Lung (tissue), 17 donors: ENCODE measurements at places on chromosomes 1 and 21. TPM values are rescaled to one million over a fixed set of nuclear protein-coding genes. Genes with fewer than 3 reads are reported as not detected.

The UBIAD1 gene
- 17.9 TPM for total RNA-seq

The DIRAS3 gene
- total RNA-seq, result 0.77 TPM

The NBPF4 gene
- not detected for total RNA-seq

The OR6K3 gene
- total RNA-seq, result 0.09 TPM

The UTS2 gene
- total RNA-seq, result not detected

The PTGER3 gene
- 1.8 TPM for total RNA-seq

The FCRL2 gene
- total RNA-seq, result 2.3 TPM

The IFI6 gene
- 36.0 TPM for total RNA-seq

GRCh38 chr1:217133958-217134856, 411.0 kb upstream of the ESRRG start:
- DNase-seq, result peak; percentile 57

GRCh38 chr1:32208891-32209328, at the start of gene DCDC2B:
Gene DCDC2B (plus strand): TSS chr1:32209089. CDS start chr1:32209094, 5 bp downstream.
- peak; percentile 64 for DNase-seq

- DNase-seq, result peak; percentile 51
Observed at GRCh38 chr1:29123053-29123886, 433 bp downstream of the TMEM200B start.

DNA sequence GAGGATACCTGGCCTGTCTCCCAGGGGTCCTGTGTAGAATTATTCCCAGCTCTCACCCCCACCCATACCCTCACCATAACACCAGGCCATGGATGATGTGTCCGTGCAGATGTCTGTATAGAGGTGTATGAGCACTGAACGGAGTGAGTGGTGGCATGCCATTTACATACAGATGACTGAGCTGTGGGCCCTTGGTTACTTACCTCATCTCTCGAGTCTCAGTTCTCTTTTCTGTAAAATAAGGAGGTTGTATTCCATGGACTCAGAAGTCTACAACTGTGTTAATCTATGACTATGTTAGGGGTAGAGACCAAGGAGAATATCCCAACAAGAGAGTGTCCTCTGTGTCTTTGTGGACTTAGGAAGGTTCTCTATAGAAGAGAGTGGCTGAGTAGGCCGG, 65.6 kb upstream of the CD1D start:
- DNase-seq, result no peak

- no peak for DNase-seq
Observed at GRCh38 chr1:66367369-66367768, 166.6 kb upstream of the SGIP1 start.

GRCh38 chr1:8347635-8348034, 29.7 kb downstream of the SLC45A1 start:
- DNase-seq, result no peak

DNA sequence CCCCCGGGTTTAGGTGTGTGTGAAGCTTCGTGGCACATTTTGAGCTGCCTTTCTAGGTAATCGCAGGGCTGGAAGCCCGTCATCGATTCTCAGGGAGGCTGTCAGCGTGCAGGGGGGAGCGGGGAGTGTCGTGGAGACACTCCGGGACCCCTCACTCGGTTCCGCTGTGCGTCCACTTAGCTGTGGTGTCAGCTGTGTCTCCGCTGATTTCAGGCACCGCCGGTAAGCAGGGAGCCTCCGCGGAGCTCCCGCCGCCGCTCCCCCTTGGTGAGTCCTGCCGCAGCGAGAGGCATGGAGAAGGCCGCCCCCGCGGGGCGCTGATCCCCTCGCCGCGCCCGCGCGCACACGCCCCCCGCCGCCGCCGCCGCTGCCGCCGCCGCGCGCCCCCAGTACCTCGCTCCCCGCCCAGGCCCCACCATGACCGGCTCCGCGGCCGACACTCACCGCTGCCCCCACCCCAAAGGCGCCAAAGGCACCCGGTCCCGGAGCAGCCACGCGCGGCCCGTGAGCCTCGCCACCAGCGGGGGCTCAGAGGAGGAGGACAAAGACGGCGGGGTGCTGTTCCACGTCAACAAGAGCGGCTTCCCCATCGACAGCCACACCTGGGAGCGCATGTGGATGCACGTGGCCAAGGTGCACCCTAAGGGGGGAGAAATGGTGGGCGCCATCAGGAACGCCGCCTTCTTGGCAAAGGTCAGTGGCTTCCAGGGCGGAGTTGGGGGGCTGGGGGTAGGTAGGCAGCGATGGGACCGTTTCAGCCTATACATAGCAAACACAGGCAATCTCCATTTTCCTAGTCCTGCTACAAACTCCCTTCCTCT, 995 bp downstream of the VASH2 start:
- peak; percentile 33 for DNase-seq

GRCh38 chr1:230824919-230825721, 43.2 kb downstream of the C1orf198 start:
- peak; percentile 41 for DNase-seq

DNA sequence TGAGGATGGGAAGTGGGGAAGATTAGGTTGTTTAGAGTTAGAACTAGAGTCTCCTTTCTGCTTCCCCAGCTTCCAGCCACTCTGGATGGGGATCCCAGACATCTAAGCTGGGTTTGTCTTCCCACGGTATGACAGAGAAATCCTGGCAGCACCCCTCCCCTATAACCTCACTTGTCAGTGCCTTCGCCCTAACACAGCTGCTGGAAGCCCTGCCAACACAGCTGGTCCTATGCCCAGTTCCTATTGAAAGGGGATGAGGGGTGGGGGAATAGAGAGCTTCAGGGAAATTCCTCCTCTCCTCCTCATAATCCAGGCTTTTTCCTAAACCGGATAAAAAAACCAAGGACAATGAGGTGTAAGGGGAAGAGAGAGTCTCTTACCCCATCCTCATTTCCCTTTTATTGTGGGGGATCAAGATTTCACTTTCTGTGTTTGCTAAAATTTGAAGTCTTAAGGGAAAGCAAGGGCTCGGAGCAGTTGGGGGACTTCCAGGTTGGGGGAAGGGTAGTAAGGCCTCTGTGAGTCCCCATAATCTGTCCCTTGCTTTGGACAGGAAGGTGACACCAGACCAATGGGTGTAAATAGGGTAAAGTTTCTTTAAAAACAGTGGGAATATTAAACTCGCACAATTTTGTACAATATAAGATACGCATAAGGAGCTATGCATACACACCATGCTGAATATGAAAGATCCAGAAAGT, 590 bp downstream of the TMOD4 start:
- peak; percentile 46 for DNase-seq

- DNase-seq, result no peak
Observed at GRCh38 chr1:2906620-2907019, 105.1 kb upstream of the TTC34 start.

GRCh38 chr1:185929776-185930175, 195.6 kb downstream of the HMCN1 start:
- no peak for DNase-seq

DNA sequence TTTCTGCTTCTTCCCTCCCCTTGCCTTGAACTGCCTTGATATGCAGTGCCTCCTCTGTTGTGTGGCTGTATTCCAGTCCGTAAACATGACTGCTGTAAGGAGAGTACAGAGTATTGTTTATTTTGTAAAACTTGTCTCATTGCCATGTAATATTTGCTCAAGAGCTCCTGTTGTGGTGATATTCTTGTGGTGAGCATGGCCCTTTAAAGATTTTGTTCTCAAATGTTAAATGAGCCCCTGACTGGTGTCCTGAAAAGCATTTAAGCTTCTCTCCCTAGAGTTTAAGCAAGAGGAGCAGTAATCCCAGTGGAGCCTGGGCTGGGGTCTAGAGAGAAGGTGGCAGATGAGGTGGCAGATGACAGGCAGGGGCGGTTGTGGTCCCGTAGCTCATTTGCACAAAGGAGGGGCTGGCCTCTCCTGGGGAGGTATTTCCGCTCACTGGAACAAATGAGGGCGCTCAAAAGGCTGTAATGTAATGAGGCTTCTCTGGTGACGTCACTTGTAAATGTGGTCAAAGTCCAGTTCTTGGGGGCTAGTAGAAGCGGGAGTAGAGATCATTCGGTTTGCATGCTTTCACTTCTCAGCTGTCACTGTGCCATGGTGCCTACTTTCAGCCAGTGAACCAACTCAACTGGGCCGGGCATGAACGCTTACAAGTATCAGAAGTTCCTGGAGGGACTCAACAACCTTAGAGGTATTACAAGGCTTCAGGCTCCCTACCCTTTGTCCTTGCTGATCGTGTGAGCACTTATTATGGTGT, 46.0 kb upstream of the MACF1 start:
- DNase-seq, result peak; percentile 97

DNA sequence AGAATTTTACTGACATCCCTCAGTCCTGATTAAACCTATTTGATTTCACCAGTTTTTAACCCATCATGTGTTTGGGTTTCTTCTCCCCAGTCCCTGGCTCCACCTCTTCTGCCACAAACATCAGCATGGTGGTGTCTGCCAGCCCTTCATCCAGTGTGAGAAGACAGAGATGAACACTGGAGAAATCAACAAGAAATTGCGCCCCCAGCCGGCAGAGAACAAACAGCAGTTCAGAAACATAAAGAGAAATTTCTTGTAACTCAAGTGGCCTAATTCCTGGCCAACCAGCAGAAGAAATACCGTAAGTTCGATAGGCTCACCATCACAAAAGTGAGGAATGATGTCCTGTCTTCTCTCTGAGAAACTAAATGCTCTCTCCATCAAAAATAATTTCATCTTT, 18.3 kb downstream of the S100A11 start:
- no peak for DNase-seq

DNA sequence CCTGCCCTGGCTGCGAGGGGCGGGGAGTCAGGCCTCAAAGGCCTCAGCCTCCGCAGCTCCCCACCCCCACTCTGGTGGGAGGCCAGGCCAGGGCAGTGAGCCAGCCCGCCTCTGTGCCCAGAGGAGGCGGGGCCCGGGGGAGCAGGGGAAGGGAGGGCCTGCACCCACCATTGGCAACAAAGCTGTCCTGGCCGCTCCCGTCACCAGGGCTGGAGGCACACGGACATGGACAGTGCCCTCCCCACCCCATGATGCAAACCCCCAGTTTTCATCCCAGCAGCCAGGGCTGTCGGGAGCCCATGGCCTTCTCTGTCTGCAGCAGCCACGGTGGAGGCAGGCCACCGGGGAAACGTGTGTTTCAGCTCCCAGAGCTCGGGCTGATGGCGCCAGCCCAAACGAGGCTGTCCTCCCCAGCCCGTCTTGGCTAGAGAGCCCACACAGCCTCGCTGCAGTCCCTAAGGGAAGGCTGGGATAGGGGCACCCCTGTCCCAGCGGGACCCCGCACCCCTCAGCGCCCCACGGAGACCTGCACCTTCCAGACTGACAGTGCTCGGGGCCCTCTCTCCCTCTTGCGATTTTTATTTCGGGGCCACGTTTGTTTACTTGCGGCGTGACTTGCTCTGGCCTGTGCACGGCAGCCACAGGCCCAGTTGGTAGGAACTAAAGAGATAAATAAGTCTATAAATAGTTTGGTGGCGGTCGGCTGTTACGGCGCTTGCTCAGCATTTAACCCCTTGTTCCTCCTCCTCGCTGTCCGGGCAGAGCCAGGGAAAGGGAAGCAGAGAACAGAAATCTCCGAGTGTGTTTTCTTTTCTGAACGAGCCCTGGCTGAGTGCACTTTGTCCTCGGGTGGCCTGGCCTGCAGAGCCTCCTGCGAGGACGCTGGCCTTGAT, 101.8 kb downstream of the PRDM16 start:
- peak; percentile 95 for DNase-seq

GRCh38 chr1:182568647-182569284, 20.3 kb downstream of the RNASEL start:
- no peak for DNase-seq

DNA sequence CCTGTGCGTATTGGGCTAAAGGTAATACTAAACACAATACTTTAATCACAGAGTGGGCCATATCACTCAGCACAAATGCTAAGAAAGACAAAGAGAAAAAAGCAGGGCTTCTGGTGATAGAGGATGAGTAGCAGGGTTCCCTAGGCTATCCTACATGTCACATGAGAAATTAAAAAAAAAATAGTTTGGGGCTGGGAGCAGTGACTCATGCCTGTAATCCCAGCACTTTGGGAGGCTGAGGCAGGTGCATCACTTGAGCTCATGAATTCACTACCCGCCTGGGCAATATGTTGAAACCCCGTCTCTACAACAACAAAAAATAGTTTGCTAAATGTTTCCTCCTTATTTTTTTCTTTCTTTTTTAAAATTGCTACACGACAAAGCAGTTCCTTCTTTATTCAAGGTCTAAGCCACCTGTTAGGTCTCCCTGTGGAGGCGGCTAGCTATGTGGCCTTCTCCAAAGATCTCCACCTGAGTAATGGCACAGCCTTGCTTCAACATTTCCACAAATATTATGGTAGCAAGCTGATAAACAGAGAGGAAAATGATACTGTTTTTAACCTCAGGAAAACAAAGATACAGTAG, 1.5 kb downstream of the ENSA start:
- no peak for DNase-seq

DNA sequence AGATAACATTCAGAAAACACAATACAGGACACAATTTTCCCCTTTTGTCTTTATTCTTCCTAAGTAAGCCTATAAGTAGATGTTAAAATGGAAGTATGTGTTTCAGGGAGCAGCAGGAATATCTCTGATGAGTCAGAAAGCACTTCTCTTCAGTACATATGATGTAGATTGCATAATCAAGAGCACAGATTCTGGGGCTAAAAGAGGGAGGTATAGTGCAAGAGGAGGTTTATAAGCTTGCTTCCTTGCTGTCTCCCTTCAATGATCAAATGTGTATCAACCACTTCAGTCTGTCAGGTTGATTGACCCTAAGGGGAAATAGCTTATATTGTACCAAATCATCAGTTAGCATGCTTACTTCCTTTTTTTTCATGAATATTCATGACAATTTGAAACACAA, 822.8 kb downstream of the BRINP3 start:
- no peak for DNase-seq

GRCh38 chr1:180923021-180923841, 10.5 kb downstream of the KIAA1614 start:
- peak; percentile 50 for DNase-seq

GRCh38 chr1:93537924-93538323, 90.0 kb downstream of the FNBP1L start:
- no peak for DNase-seq

DNA sequence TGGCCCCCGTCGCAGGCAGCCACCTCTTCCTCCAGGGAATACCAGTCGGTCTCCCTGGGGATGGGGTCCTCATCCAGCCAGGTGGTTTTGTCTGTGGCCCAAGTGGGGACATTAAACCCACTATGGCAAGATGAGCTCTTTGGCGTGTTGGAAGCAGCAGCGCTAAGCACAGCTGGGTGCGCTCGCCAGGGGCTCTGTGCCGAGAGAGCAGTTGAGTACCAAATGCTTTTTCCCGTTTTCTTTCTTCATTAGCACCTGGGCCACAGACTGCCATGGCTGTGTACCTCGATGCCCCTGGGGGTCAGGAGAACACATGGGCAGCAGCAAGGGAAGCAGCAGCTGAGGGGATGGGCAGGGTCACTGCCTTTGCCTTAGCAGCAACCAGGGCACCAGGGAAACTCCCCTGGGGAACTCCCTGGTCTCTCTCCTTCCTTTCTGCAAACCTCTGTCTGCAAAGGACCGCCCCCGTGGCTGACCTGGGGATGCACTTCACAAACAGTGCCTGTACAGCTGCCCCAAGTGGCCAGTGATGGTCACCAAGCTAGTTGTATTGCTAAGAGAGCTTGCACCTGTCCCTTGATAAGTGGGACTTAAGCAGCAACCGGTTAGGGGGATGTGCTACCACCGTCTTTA, 31.1 kb downstream of the EDARADD start:
- DNase-seq, result no peak

DNA sequence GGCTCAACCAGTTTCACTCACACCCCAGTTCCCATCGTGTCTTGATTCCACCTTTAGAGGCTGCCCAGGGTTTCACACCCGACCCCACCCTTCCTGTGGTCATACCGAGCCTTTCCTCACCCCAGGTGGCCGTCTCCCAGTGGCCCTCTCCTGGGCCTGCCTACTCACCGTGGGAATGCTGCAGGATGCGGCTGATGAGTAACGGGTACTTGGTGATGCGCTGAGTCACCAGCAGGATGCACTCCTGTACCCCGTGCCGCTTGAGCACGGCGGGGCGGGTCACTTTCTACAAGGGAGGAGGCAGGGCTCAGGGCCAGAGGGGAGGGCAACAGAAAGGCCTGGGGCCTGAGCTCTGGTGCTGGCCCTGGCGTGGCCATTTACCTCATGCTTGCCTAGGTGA, 16.4 kb downstream of the ARHGEF2 start:
- DNase-seq, result no peak
